ENCODE measurements at places on chromosomes 16 and 17.

DNA sequence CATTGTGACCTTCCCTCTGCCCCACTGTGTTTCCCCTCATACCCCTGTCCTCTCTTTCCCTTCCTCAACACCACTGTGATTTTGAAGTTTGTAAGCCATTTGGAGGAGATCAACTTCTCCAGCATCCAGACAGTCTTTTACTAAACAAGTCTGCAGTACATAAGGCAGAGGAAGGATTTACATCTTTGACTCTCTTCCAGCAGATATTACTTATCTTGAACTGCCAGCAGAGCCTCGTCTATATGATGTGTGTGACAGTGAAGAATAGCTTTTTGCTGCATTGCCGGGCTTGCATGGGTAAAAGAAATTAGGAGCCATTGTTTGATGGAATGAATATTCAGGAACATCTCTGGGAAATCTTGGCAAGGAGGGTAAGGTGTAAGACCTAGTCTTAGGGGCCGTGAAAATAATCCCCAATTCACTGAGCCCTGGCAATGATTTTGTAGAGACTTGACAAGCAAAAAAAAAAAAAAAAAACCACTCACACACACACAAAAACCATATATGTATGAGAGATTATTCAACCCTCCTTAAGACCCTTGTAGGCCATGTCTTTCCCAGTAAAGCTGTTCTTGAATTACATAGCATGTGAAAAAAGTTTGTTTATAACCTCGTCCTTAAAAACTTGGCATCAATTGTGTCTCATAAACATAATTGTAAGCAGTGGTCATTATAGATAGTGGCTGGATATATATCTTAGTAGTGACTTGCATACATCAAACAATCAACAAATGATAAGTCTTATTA is 903.9 kb downstream of the CDH11 start:
- DNase-seq: no peak

DNA sequence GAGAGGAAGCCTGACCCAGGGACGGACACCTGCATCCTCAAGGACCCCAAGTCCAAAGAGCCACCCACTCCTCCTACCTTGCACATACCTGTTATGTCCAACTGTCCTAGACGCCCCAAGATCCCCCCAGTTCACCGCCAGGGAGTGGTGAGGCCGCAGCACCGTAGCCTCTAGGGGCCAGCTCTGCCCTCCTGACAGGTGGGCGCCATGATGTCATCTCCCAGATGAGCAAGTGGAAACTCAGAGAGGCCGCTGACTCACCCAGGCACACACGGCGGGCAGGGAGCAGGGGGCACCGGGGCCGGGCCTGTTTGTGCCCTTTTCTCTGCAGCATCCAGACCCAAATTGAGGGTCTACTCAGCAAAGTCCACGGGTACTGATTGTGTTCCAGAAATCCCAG is 4.8 kb upstream of the ZNF469 start:
- DNase-seq: no peak

DNA sequence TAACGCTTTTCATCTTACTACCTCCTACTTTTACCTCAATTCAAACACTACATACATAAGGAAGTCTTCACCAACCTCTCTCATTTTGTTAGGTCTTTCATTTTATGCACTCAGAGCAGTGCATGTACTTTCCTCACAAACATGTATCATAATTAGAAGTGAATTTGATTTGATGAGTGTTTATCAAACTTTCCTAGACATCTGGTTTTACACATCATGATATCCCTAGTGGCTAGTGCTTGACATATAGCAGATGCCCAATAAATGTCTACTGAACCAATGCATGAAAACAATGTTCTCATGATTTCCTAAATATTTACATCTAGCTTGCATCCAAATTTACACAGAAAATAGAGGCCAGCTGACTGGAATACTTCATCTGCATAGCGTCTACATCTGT is 323.4 kb upstream of the KIF2B start:
- no peak for DNase-seq

DNA sequence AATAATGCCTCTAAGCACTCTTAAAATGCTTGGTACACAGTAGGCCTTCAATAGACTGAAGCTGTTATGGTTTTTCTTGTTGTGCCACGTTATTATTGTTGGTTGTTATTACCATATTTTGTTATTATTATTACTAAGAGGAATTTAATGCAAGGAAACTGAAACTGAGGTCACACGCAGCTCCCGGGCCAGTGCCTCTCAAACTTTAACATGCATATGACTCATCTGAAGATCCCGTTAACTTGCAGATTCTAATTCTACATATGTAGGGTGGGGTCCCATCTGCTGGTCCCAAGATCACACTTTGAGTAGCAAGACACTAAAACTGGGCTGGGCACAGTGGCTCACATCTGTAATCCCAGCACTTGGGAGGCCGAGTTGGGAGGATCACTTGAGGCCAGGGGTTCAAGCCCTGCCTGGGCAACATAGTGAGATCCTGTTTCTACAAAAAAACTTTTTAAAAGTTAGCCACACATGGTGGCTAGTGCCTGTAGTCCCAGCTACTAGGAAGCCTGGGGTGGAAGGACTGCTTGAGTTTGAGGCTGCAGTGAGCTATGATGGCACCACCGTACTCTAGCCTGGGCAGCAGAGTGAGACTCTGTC is 888 bp downstream of the ACSM5 start:
- no peak for DNase-seq

DNA sequence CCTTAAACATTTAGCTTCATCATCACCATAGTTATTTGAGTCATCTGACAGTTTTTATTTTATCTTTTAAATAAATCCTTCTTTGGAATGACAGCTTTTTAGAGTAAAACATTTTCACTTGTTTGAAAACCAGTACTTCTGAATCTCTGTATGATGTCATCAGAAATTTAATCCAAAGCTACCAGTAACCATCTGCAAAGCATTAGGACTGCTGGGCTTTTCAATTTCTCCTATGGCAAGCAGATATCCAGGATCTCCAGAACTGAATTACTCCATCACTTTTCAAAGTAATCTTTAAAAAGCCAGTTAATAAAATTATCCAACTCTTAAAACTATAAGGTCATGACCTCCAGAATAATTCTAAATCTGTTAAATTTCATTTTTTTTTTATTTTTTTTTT is 51.5 kb downstream of the CHCT1 start:
- DNase-seq: no peak

GRCh38 chr16:17657045-17657444 is 186.3 kb upstream of the XYLT1 start:
- DNase-seq: no peak

- no peak for DNase-seq
These were observed 77.7 kb upstream of the EEF2KMT start for GRCh38 chr16:5175266-5175665.

DNA sequence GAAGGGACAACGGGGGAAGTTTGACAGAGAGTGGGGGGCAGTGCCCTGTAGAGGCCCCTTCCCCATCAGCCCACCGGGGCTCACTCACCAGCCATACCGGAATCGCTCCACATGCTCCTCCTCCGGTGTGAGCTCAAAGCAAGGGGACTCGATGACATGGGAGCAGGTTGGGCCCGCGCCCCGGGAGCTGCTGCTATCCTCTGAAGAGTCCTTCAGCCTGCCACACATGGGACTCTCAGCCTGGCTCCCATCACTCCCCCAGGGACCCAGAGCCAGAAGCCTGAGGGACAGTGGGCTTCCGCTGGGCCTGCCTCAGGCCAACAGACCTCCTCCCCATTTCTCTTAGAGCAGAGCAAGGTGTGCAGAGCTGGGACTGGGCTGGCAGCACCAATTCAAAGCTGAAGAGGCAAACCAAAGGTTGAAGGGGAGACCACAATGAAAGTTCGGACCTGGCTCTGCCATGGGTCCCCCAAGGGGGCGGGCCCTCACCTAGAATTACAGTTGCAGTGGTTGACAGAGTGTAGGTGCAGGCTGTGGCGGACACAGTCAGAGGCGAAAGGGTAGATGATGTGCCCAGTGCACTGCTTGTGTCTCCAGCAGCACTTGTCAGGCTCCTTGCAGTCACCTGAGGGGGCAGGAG is 7.3 kb downstream of the PROCA1 start:
- DNase-seq: no peak

- DNase-seq: no peak
These were observed 66.7 kb downstream of the CCDC182 start for GRCh38 chr17:57678393-57678792.

GRCh38 chr16:23174622-23175021 is 7.9 kb upstream of the SCNN1G start:
- DNase-seq: no peak

- DNase-seq: no peak
These were observed 28.0 kb downstream of the ZNF423 start for GRCh38 chr16:49827805-49828438.

DNA sequence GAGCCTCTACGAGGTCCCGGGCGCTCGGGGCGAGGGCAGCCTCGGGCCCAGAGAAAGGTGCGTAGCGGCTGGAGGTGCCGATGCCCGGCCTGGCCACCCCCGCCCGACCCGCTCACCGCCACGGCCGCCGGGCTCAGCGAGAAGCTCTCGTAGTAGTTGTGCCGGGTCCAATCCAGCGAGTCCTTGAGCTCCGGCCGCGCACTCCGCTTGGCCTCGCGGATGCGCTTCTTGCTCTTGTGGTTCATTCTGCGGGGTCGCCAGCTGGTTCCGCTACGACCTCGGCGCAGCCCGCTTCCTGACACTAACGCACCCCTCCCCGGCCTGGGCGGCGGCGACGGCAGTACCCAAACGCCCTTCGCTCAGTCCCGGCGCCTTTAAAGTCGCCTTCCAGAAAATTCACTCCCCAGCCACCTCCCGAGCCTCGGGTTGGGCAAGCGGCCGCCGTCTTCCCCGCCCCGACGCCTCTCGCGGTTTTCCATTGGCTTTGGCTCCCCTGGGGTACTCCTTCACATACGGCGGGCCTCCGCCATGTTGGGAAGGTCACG is at the start of gene JMJD6:
Gene JMJD6, minus strand, starts transcription at position 376 of the 545 bp plus-strand sequence. Its CDS starts 131 bp downstream, at position 245.
- no peak for DNase-seq

DNA sequence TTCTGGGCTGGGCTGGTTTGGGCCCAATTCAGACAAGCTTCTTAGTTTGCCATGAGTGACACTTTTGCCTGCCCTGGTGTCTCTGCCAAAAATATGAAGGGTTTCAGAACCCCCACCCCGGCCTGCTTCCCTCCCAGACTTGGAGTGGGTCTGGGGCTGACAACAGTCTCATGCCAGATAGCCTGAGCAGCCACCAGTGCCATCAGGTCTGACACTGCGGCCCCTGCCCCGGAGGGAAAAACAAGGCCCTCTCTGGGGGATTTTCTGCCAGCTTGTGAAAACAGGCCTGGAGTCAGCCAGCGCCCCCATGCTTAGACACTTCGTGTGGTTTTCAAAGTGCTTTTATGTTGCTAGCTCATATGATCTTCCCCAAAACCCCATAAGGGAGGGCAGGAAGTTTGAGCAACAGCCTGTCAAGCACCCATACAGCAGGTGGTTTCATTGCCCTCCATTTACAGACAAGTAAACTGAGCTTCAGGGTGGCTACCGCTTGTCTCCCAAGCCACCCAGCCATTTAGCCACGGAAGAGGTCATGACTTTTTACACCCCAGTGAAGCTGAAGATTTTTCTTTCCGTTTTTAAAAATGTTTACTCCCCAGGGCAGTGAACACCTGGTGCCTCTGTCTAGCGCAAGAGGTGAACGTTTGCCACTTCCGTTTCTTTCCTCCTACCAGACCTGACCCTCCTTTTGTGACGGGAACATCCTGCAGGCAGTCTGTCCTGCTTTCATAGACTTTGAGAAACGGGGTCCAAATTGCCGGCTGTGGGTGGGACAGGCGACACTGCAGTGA is 300.6 kb downstream of the SEC14L1 start:
- peak; percentile 78 for DNase-seq

DNA sequence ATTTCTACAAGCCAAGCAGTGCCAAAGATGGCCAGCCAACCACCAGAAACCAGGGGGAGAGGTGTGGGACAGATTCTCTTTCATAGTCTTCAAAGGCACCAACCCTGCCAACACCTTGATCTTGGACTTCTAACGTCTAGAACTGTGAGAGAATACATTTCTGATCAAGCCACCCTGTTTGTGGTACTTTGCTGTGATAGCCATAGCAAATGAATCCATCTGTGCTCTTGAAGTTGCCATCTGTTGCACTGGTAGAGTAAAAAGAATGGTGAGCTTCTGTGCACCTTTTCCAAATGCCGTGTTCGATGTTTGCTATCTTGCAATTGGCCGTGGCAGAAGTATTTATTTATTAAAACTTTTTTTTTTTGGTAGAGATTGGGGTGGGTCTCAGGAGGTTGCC is 16.7 kb upstream of the ADGRG1 start:
- no peak for DNase-seq

- no peak for DNase-seq
These were observed 11.9 kb upstream of the SLC4A1 start for GRCh38 chr17:44279666-44280391.

- DNase-seq: no peak
These were observed 789.9 kb upstream of the KIF2B start for GRCh38 chr17:53032861-53033271.

- DNase-seq: no peak
These were observed 114.2 kb upstream of the IRX5 start for GRCh38 chr16:54816471-54816870.

- DNase-seq: no peak
These were observed 8.6 kb downstream of the SGCA start for GRCh38 chr17:50174444-50174843.

DNA sequence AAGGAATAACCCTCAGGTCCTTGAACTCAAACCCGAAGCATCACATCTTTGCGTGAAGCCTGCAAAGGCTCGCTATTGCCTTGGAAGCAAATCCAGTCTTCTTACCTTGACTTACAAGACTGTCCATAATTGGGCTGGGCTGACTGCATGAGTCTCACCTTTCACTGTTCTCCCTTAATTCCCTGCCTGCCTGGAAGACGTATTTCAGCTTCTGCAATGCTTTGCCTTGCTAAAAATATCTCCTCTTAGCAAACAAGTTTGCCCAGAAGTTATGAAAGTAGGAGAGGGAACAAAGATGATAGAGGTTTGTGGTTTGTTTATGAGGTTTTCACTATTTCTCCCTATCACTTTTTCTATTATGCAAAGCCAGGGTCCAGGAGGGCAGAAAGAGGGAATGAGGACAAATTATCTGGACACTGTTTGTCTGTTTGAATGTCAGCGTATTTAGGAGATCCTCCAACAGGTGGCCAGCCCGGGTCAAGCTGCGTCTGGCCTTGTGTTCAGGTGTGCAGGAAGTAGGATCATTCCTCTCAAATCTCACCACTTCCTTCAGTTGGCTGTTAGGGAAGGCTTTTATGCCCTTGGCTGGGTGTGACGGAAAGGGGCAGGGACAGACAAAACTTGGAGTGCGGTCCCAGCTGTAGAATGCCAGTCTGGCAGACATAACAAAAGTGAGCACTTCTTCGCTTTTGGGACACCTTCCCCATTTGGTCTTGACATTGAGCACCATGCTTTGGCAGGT is 488.9 kb downstream of the CDH13 start:
- no peak for DNase-seq
